ENCODE measurements at places on chromosomes 4 and X. TPM values are rescaled to one million over a fixed set of nuclear protein-coding genes. Genes with fewer than 3 reads are reported as not detected.

HNRNPDL gene
- 218 TPM for total RNA-seq

GUCY1A1 gene
- 2.5 TPM for total RNA-seq

BCAP31 gene
- total RNA-seq = 149 TPM

LRAT gene
- 6.6 TPM for total RNA-seq

ERAS gene
- total RNA-seq = 2.0 TPM

SNCA gene
- 1.5 TPM for total RNA-seq

BRS3 gene
- total RNA-seq = 0.50 TPM

POLN gene
- total RNA-seq = 22.9 TPM

CYP4V2 gene
- 34.9 TPM for total RNA-seq

ESX1 gene
- total RNA-seq = 46.2 TPM

EVC2 gene
- total RNA-seq = 10.0 TPM

IL15 gene
- 1.5 TPM for total RNA-seq

ACSL1 gene
- 59.8 TPM for total RNA-seq

SPATA18 gene
- total RNA-seq = 139 TPM

SRPX gene
- total RNA-seq = 5.1 TPM

CLRN2 gene
- not detected for total RNA-seq

PAGE1 gene
- 11.9 TPM for total RNA-seq

SPARCL1 gene
- total RNA-seq = 138 TPM

GLA gene
- 12.5 TPM for total RNA-seq

CT55 gene
- total RNA-seq = 5.9 TPM

LDB2 gene
- 17.8 TPM for total RNA-seq

CXCL11 gene
- not detected for total RNA-seq

CXCL6 gene
- 1.7 TPM for total RNA-seq

SLC4A4 gene
- total RNA-seq = 2.2 TPM

CLDN22 gene
- not detected for total RNA-seq

CCSER1 gene
- 82.8 TPM for total RNA-seq

NPY1R gene
- 2.4 TPM for total RNA-seq

FABP2 gene
- not detected for total RNA-seq

KLB gene
- total RNA-seq = 1.4 TPM

IRAK1 gene
- 90.8 TPM for total RNA-seq

CSAG3 gene
- 1.9 TPM for total RNA-seq

PAGE4 gene
- total RNA-seq = 0.94 TPM

SLC10A4 gene
- total RNA-seq = 2.0 TPM

MAML3 gene
- 18.8 TPM for total RNA-seq

NSUN7 gene
- 18.7 TPM for total RNA-seq

DRD5 gene
- total RNA-seq = 0.39 TPM

DMRTC1 gene
- not detected for total RNA-seq

BEX1 gene
- total RNA-seq = 233 TPM

RTL3 gene
- not detected for total RNA-seq

GABRQ gene
- total RNA-seq = 9.6 TPM

CENPVL1 gene
- not detected for total RNA-seq

AKAP14 gene
- total RNA-seq = 50.3 TPM

ZNF732 gene
- total RNA-seq = 5.2 TPM

HAND2 gene
- 9.4 TPM for total RNA-seq

ARHGEF9 gene
- 13.1 TPM for total RNA-seq

SUPT20HL1 gene
- 1.5 TPM for total RNA-seq

PABPC1L2A gene
- total RNA-seq = 1.5 TPM

SSX2B gene
- total RNA-seq = 40.6 TPM

SLC25A31 gene
- 28.1 TPM for total RNA-seq

ARL9 gene
- 1.3 TPM for total RNA-seq

TRIM60 gene
- 1.1 TPM for total RNA-seq

MAGEA10 gene
- 6.3 TPM for total RNA-seq

IL9R gene
- 0.24 TPM for total RNA-seq

CABS1 gene
- total RNA-seq = 17.3 TPM

FAM53A gene
- total RNA-seq = 41.3 TPM
